Activated T-cell treated with anti-CD3 and anti-CD28 coated beads, Interleukin-2, amount 50 U/mL, for 72 hours (primary cell): ENCODE measurements at places on chromosomes 6 and 20. TPM values are rescaled to one million over a fixed set of nuclear protein-coding genes. Genes with fewer than 3 reads are reported as not detected.

The FAM83C gene
- total RNA-seq, result not detected

The SEL1L2 gene
- not detected for total RNA-seq

The FNDC11 gene
- 0.67 TPM for total RNA-seq

The ELOVL4 gene
- total RNA-seq, result 2.1 TPM

The BCAS1 gene
- not detected for total RNA-seq

The NHSL1 gene
- total RNA-seq, result 1.2 TPM

The MYLIP gene
- total RNA-seq, result 19.1 TPM

The RAET1E gene
- total RNA-seq, result not detected

The C6orf120 gene
- 14.4 TPM for total RNA-seq

The MED23 gene
- 40.1 TPM for total RNA-seq

The UST gene
- 1.6 TPM for total RNA-seq

The CBLN4 gene
- total RNA-seq, result not detected

The HNF4A gene
- not detected for total RNA-seq
